Muscle of leg (tissue), 16 donors: ENCODE measurements at places on chromosomes 13 and 19. TPM values are rescaled to one million over a fixed set of nuclear protein-coding genes. Genes with fewer than 3 reads are reported as not detected.

DNA sequence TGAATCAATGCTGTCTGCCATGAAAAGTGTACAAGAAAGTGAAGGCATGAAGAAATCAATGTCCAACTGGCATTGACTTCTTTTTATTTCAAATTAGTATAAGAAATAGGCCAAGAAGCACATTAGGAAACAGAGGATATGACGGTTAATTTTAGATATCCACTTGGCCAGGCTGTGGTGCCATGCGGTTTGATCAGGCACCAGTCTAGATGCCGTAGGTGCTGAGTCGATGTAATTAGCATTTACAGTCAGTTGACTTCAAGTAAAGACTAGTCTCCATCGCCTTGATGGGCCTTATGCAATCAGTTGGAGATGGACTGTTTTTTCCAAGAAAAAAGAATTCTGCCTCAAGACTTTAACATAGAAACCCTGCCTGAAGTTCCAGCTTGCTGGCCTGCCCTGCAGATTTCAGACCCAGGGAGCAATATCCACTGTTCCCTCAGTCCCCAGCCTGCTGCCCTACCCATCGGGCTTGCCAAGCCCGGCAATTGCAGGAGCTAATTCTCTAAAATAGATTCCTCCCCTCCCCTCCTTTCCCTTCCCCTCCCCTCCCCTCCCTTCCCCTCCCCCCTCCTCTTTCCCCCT is 120.5 kb upstream of the PEG3 start:
- H3K27me3 ChIP-seq: no peaks in the 10 kb centered on the region
- H3K4me3 ChIP-seq: no peak overlapping the region
- peaks cover 18% of the 10 kb centered on the region for H3K4me1 ChIP-seq
- H3K27ac ChIP-seq: no peak overlapping the region
- DNase-seq: peak; percentile 68
- H3K36me3 ChIP-seq: no peaks in the 10 kb centered on the region

DNA sequence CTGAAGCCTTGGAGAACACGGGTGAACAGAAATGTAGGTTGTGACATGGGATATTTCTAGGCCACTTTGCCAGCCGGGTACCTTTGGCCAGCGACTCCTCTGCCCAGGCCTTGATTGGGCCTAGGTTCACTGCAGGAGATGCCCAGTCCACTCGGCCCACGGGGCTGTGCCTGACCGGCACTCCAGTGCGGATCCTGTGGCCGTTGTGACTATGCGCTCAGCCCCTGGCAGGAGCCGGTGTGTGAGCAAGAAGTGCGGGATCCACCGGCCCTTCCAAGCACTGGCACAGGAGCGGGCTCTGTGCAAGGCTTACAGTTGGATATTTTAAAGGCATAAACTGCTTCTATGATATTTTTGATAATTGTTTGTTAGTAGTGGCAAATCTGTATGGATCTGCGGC is 1042.5 kb upstream of the PCDH9 start:
- H3K27ac ChIP-seq: no peak overlapping the region
- no peak overlapping the region for H3K4me3 ChIP-seq
- no peaks in the 10 kb centered on the region for H3K4me1 ChIP-seq

Gene APOE
- polyA plus RNA-seq: 38.8 TPM

Gene PPP1R13L
- 3.7 TPM for polyA plus RNA-seq

GRCh38 chr13:27128825-27129627 is 42.6 kb downstream of the USP12 start:
- no peak overlapping the region for H3K4me3 ChIP-seq
- H3K36me3 ChIP-seq: peaks cover 3% of the 10 kb centered on the region
- H3K4me1 ChIP-seq: peaks cover 3% of the 10 kb centered on the region
- no peak for DNase-seq

GRCh38 chr13:25732111-25732865 is 319.5 kb downstream of the SHISA2 start:
- DNase-seq: peak; percentile 57
- no peak overlapping the region for H3K4me3 ChIP-seq
- peak overlapping the region; percentile 36 for H3K27ac ChIP-seq

Gene KLK12
- not detected for polyA plus RNA-seq

DNA sequence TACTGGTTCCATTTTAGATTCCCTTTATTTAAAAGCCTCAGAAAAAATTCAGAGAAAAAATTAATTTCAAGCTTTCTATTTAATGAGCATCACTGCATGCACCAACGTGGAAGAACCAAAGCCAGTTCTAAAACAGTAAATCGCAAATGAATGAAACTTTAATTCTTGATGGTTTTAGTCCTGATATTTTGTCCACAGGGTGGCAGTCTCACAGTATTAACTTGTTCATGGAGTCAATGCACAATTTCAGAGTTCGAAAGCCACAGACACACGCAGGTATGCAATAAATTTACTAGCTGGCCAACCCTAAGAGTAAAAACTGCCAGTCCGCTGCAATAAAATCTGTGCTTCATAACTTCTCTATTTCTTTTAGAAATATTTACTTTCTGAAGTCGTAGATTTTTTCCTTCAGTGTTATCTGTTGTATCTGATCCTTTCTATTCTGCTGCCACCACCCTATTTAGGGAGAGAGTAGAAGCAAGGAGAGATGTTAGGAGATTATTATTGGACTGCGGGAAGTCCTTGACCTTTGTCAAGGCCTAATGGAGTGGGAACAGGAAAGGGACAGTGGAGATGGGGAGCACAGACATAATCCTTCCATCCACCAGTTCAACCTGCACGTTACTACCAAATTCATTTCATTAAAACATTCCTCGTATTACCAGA is 7.0 kb upstream of the WBP4 start:
- H3K27me3 ChIP-seq: no peaks in the 10 kb centered on the region
- H3K27ac ChIP-seq: no peak overlapping the region
- H3K36me3 ChIP-seq: no peaks in the 10 kb centered on the region
- H3K4me3 ChIP-seq: no peak overlapping the region
- peak; percentile 61 for DNase-seq

Gene SLC25A41
- polyA plus RNA-seq: 0.52 TPM

Gene MEIOSIN
- not detected for polyA plus RNA-seq

DNA sequence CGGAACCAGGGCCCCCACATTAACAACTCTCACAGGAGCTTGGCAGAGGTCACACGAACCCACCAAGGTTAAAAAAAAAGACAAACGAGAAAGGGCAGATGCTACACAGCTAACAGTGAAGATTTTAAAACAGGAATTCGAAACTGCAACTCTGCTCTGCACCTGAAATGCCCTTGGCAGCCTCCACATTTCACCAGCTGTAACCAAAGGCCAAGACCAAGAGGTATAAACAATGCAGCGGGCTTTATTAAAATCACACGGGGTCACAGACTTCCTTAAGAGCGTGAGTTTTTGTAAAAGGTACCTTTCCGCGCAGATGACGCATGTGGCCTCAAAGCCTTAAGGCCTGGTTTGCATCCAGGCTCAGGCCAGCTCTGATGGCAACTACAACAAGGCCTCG is 88.2 kb downstream of the STK24 start:
- H3K36me3 ChIP-seq: peaks cover 2% of the 10 kb centered on the region
- no peak for DNase-seq
- no peak overlapping the region for H3K27ac ChIP-seq
- no peak overlapping the region for H3K4me3 ChIP-seq
- no peaks in the 10 kb centered on the region for H3K27me3 ChIP-seq

DNA sequence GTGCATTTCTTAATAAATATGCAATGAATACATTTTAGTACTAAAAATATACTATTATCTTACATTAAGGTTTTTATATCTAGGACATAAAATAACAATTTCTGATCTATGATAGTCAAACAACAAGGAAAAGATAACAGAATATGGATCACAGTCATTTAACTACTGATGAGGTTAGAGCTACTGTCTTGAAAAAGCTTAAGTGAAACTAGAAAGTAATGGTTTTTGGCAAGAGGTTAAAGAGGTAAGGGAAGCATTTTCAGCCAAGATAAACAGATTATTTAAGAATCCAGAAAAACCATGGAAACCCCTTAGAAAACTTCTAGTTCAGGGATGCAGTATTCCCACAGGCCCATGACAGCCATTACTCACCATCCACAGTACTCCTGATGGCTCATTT is 787.4 kb downstream of the DACH1 start:
- no peaks in the 10 kb centered on the region for H3K4me1 ChIP-seq
- no peaks in the 10 kb centered on the region for H3K27me3 ChIP-seq
- H3K27ac ChIP-seq: no peak overlapping the region
- H3K4me3 ChIP-seq: no peak overlapping the region
- no peaks in the 10 kb centered on the region for H3K36me3 ChIP-seq
- DNase-seq: no peak

Gene SIGLEC8
- polyA plus RNA-seq: not detected

Gene CD209
- 2.0 TPM for polyA plus RNA-seq

- no peaks in the 10 kb centered on the region for H3K4me1 ChIP-seq
- no peaks in the 10 kb centered on the region for H3K36me3 ChIP-seq
- no peak overlapping the region for H3K27ac ChIP-seq
These were observed 359.4 kb downstream of the FGF9 start for GRCh38 chr13:22030321-22030720.

Gene HSPB6
- polyA plus RNA-seq: 290 TPM

DNA sequence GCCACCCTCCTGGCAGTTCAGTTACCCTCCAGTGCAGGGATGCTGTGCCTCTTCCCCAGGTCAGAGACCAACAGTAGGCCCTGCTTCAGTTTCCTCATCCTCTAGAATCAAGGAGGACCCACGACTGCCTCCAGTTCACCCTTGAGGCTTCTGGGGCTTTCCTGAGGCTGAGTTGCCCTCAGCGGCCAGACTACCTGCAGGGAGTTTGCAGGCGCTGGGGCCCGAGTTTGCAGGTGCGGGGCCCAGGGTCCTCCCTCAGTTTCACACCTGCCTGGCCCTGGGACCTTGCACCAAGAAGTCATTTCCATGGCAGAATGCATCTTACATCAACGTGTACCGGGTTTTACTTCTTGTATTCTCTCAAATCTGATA is 38.9 kb upstream of the C19orf12 start:
- no peaks in the 10 kb centered on the region for H3K36me3 ChIP-seq
- H3K4me1 ChIP-seq: no peaks in the 10 kb centered on the region
- no peaks in the 10 kb centered on the region for H3K27me3 ChIP-seq

- DNase-seq: peak; percentile 42
- H3K27me3 ChIP-seq: peaks cover 8% of the 10 kb centered on the region
- no peaks in the 10 kb centered on the region for H3K36me3 ChIP-seq
- H3K4me1 ChIP-seq: no peaks in the 10 kb centered on the region
- H3K4me3 ChIP-seq: peak within 1 kb of the TSS; percentile 28
These were observed at the start of gene ITGBL1 for GRCh38 chr13:101452519-101453485. ITGBL1 (plus strand) TSS chr13:101452675; CDS start chr13:101452834, 159 bp downstream.

Gene PNMA8B
- 4.1 TPM for polyA plus RNA-seq

Gene GPR12
- 0.19 TPM for polyA plus RNA-seq

GRCh38 chr13:98443329-98443728 is 133.6 kb downstream of the STK24 start:
- H3K27me3 ChIP-seq: no peaks in the 10 kb centered on the region
- no peak overlapping the region for H3K4me3 ChIP-seq
- H3K4me1 ChIP-seq: peaks cover 8% of the 10 kb centered on the region

Gene HS6ST3
- 0.13 TPM for polyA plus RNA-seq

DNA sequence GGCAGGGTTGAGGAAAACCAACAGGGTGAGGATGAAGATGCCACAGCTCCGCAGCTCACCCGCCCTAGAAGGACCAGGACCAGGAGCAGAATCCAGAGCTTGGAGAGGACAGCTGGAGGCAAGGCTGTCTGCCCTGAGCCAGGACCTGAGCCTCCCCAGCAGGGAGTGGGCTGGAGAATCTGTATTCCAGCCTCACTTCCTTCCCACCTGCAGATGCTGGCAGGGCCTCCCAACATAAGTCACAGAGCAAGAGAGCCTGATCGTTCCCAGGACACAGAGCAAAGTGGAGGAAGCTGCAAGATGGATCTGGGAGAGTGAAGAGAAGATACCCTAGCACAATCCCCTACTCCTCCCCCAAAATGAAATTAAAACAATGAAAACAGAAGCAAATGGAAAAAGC is 61.7 kb upstream of the WASF3 start:
- peaks cover 44% of the 10 kb centered on the region for H3K4me1 ChIP-seq
- DNase-seq: peak; percentile 86
- H3K4me3 ChIP-seq: no peak overlapping the region
- no peak overlapping the region for H3K27ac ChIP-seq
- no peaks in the 10 kb centered on the region for H3K27me3 ChIP-seq

DNA sequence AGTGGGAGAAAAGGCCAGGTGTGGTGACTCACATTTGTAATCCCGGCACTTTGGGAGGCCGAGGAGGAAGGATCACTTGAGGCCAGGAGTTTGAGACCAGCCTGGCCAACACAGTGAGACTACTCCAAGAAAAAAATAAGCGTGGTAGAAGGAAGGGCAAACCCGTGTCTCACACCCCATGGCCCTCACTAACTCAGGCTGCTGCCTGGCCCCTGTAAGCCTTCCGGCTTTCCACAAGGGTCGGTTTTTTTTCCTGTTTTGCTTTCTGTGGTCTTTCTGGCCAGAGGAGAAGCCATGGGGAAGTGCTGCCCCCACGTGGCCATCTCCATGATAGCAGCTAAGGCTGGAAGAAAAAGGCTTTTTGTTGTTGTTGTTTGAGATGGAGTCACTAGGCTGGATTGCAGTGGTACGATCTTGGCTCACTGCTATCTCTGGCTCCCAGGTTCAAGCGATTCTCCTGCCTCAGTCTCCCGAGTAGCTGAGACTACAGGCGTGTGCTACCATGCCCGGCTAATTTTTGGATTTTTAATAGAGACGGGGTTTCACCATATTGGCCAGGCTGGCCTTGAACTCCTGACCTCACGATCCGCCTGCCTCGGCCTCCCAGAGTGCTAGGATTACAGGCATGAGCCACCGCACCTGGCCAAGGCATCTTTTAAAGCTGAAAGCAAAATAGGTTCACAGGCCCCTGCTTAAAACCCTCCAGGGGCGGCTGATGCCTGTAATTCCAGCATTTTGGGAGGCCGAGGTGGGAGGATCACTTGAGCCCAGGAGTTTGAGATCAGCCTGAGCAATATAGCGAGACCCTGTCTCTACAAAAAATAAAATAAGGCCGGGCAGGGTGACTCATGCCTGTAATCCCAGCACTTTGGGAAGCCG is 7.5 kb upstream of the ARHGEF18 start:
- H3K27me3 ChIP-seq: no peaks in the 10 kb centered on the region
- H3K4me1 ChIP-seq: peaks cover 4% of the 10 kb centered on the region
- no peak overlapping the region for H3K4me3 ChIP-seq
- H3K36me3 ChIP-seq: no peaks in the 10 kb centered on the region

- no peaks in the 10 kb centered on the region for H3K27me3 ChIP-seq
- H3K27ac ChIP-seq: no peak overlapping the region
- H3K4me3 ChIP-seq: no peak overlapping the region
- no peak for DNase-seq
- no peaks in the 10 kb centered on the region for H3K4me1 ChIP-seq
These were observed 2040.3 kb upstream of the PCDH20 start for GRCh38 chr13:63455938-63456337.

Gene COL5A3
- 122 TPM for polyA plus RNA-seq
